Activated T-helper 2 cell treated with anti-CD3 and anti-CD28 coated beads, Interferon-gamma antibody, Interleukin-2, Interleukin-4, amounts not matched to agents 10 μg/mL and 5 μg/mL and 100 μg/mL, durations not matched to agents 14 hours and 24 hours and 36 hours (primary cell): ENCODE measurements at places on chromosomes 7 and 10.

- peaks cover 18% of the 10 kb centered on the region for H3K27me3 ChIP-seq
- H3K36me3 ChIP-seq, result no peaks in the 10 kb centered on the region
- H3K4me1 ChIP-seq, result peaks cover 13% of the 10 kb centered on the region
- DNase-seq, result no peak
- no peak overlapping the region for H3K27ac ChIP-seq
Observed at GRCh38 chr10:11104772-11105675, 87.4 kb downstream of the CELF2 start.

GRCh38 chr10:49410365-49411074 is 14.6 kb upstream of the DRGX start:
- peaks cover 13% of the 10 kb centered on the region for H3K27me3 ChIP-seq
- DNase-seq, result no peak
- H3K4me3 ChIP-seq, result no peak overlapping the region
- H3K4me1 ChIP-seq, result peaks cover 1% of the 10 kb centered on the region
- H3K36me3 ChIP-seq, result no peaks in the 10 kb centered on the region

DNA sequence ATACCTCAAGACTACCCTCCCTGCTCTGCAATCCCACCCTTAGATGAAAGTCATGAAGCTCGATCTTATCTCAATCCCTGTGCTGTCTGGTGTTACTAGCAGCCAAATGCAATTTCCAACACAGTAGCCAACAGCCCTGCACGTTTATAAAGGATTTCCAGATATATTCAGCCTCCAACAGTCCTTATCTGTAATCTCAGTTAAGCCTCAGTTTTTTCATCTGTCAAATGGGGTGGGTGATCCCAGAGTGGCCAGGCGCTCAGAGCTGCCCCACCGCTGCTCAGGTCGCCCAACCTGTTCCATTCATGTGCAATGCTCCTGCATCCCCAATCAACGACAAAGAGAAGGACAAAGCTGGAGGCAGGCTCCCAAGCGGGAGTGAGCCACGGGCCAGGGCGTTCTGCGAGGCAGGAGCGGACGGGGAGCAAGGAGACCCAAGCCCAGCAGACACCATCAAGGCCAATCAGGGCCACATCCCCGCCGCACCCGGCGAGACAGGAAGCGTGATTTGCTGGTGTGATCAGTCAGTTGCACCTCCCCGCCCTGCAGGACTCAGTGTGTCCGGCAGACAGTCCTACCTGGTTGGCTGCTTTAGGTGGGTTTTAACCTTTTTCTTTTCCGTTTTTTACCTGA is 19.7 kb downstream of the PDGFA start:
- H3K4me1 ChIP-seq, result no peaks in the 10 kb centered on the region
- H3K27me3 ChIP-seq, result no peaks in the 10 kb centered on the region
- no peak for DNase-seq
- H3K27ac ChIP-seq, result no peak overlapping the region

DNA sequence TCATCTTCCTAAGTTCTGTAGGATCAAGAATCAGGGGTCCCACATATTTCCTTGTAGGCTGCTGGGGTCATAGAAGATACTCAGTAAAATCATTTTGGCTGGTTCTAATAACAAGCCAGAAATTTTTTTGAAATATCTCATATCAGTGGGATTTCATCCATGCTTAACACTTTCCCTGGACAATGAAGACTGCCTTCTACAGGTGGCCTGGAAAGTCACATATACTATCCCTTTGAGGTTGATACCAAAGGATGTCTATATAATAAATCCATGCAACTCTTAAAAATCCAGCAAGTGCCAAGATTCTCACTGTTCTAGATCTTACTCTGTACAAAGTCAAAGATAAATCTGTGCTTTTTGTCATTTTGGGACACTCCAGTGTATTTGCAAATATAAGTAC is 225.8 kb upstream of the NEBL start:
- H3K36me3 ChIP-seq, result no peaks in the 10 kb centered on the region
- DNase-seq, result no peak
- no peaks in the 10 kb centered on the region for H3K27me3 ChIP-seq
- no peaks in the 10 kb centered on the region for H3K4me1 ChIP-seq

GRCh38 chr7:120421151-120421651 is 148.2 kb downstream of the KCND2 start:
- H3K4me3 ChIP-seq, result no peak overlapping the region
- no peak overlapping the region for H3K27ac ChIP-seq
- no peaks in the 10 kb centered on the region for H3K27me3 ChIP-seq
- no peaks in the 10 kb centered on the region for H3K36me3 ChIP-seq
- H3K4me1 ChIP-seq, result no peaks in the 10 kb centered on the region

DNA sequence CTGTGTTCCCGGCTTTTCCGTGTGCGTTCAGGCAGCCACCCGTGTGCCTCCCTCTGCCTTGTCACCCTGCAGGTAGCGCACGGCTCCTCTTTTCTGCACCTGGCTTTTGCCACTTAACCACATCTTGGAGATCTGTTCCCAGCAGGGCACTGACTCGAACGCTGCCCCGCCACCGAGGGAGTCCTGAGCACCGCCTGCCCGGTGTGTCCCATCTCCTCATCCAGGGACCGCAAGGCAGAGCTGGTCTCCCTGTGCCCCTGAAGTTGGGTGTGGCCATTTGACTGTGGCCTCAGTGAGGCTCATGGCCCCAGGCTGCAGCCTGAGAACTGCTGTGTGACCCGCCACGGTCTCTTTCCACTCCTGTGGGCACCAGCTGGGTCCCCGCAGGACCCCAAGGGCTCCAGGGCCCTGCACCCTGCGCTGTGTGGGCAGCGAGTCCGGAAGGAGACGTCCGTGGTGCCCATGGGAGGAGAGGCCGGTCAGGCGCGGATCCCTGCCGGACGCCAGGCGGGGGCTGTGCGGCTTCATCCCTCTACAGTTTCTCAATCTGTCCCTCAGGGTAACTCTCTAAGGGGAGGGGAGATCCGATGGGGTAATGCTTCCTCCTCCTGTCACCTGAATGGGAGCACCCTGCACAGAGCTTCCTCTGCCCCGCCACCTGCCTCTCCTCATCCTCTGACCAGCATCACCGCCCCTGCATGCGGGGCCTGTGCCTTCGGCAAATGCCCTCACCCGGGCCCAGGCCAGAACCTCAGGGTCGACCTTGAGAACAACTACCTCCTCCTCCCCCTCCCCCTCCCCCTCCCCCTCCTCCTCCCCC is 1.8 kb upstream of the INTS1 start:
- peak overlapping the region; percentile 17 for H3K27ac ChIP-seq
- H3K4me3 ChIP-seq, result peak overlapping the region; percentile 68
- peaks cover 20% of the 10 kb centered on the region for H3K36me3 ChIP-seq
- peaks cover 33% of the 10 kb centered on the region for H3K4me1 ChIP-seq
- no peaks in the 10 kb centered on the region for H3K27me3 ChIP-seq
- no peak for DNase-seq

DNA sequence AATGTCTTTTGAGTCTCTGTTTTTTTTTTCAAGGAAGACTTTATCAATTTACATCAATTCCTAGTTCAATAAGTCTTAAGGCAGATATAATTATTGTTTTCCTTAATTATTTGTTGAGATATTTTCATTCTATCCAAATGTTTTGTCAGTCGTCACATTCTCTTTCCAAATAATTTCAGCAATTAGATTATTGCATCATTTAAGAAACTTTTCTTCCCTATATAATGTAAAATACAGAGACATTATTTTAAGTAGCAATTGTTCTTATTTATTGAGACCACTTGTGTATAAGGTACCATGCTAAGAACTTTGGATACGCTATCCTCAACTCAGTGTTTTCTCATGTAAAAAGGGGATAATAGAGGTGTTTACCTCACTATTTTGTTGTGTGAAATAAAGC is 38.1 kb upstream of the GNAT3 start:
- H3K4me1 ChIP-seq, result no peaks in the 10 kb centered on the region
- DNase-seq, result no peak
- no peaks in the 10 kb centered on the region for H3K36me3 ChIP-seq
- no peaks in the 10 kb centered on the region for H3K27me3 ChIP-seq
- no peak overlapping the region for H3K27ac ChIP-seq

- DNase-seq, result no peak
- H3K36me3 ChIP-seq, result no peaks in the 10 kb centered on the region
- H3K4me1 ChIP-seq, result peaks cover 48% of the 10 kb centered on the region
- no peak overlapping the region for H3K4me3 ChIP-seq
- no peak overlapping the region for H3K27ac ChIP-seq
- peaks cover 2% of the 10 kb centered on the region for H3K27me3 ChIP-seq
Observed at GRCh38 chr7:50287129-50287528, 17.4 kb upstream of the IKZF1 start.

DNA sequence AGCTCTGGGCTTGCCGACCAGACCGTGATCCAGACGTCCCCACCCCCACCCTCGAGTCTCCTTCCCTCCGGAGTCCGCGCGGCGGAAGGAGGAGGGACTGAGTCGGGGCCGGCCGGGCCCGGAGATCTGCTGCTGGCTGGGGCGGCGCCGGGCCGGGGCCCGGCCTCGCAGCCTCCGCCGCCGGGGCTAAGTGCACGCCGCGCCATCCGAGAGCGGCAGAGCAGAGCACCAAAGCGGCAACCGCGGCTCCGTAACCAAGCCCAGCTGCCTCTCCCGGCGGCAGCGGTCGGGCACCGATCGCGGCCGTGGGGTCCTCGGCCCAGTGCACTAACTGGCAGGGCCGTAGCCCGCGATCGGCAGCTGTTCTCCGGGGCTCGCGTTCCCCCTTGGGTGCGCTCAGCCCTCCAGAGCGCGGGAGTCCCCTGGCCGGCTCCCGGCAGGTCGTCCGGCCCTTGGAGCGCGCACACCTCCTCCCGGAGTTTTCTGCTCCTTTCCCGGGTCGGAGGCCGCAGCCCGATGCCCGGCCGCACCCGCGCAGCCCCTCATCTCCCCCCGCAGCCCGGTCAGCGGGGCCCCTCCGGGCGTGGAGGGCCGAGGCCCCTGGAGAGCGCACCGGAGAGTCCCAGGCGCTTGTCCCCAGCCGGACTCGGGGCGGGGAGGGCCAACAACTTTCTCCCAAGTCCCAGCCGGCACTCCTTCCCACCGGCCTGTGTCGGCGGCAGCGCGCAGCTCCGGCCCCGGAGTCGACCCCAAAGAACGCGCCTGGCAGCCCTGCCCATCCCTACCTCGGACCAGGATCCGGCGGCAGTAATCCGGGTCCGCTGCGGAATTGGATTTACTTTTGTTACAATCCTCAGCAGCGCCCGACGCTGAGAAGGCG is 799 bp downstream of the VAX1 start:
- peaks cover 69% of the 10 kb centered on the region for H3K27me3 ChIP-seq
- no peak overlapping the region for H3K4me3 ChIP-seq
- H3K4me1 ChIP-seq, result peaks cover 2% of the 10 kb centered on the region

- no peaks in the 10 kb centered on the region for H3K27me3 ChIP-seq
- no peak for DNase-seq
- no peak overlapping the region for H3K4me3 ChIP-seq
- H3K27ac ChIP-seq, result no peak overlapping the region
- peaks cover 3% of the 10 kb centered on the region for H3K4me1 ChIP-seq
- H3K36me3 ChIP-seq, result no peaks in the 10 kb centered on the region
Observed at GRCh38 chr10:61248013-61248412, 205.2 kb downstream of the TMEM26 start.

DNA sequence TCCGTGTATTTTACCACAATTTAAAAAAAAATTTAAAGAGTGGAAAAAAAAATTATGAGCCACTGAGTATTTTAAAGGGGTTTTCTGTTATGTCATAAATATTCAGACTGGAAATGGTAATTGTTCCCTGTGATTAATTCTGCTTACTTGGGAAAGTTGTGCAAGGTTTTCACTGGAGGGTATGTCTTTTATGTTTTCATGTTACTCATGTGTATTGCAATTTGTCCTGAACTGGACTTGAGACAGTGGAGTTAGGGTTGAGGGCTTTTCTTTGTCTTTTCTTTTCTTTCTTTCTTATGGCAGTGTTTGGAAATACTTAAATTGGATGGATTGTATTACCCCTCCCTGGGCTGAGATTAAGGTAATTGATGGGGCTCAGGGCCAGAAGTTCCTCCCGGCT is 257.7 kb downstream of the BAMBI start:
- no peak for DNase-seq
- H3K36me3 ChIP-seq, result no peaks in the 10 kb centered on the region
- H3K4me1 ChIP-seq, result no peaks in the 10 kb centered on the region
- no peak overlapping the region for H3K27ac ChIP-seq
- no peak overlapping the region for H3K4me3 ChIP-seq
- no peaks in the 10 kb centered on the region for H3K27me3 ChIP-seq

- H3K4me3 ChIP-seq, result no peak overlapping the region
- no peak for DNase-seq
- no peaks in the 10 kb centered on the region for H3K27me3 ChIP-seq
Observed at GRCh38 chr10:126058507-126058906, 162.1 kb downstream of the FANK1 start.

DNA sequence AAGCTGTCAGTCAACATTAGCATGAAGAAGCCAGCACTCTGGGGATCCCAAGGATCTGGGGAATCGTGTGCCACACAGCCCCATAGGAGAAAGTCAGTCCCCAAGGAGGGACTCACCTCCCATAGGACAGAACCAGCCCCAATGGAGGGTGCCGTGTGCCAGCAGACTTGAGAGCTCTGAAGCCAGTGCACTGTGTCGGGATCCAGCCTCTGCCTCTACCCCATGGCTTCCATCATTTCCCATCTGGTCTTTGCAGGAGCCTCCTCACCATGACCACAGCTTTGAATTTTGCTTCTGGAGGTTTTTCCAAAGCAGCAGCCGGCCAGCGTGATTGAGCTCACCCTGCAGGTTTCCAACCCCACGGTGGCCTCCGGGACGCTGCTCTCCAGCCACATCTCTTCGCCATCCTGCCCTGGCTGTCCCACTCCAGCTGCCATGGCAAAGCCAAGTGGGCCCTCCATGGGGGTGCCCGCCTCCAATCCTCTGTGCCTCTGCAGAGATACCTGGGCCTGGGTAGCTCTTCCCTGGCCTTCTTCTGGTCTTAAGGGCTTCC is 171.8 kb upstream of the SHH start:
- H3K4me3 ChIP-seq, result no peak overlapping the region
- peaks cover 7% of the 10 kb centered on the region for H3K27me3 ChIP-seq
- no peaks in the 10 kb centered on the region for H3K36me3 ChIP-seq
- H3K4me1 ChIP-seq, result no peaks in the 10 kb centered on the region
- H3K27ac ChIP-seq, result no peak overlapping the region

- no peak overlapping the region for H3K4me3 ChIP-seq
- no peaks in the 10 kb centered on the region for H3K27me3 ChIP-seq
- H3K36me3 ChIP-seq, result no peaks in the 10 kb centered on the region
- H3K4me1 ChIP-seq, result no peaks in the 10 kb centered on the region
- H3K27ac ChIP-seq, result no peak overlapping the region
Observed at GRCh38 chr10:1532636-1533035, 204.7 kb downstream of the ADARB2 start.

DNA sequence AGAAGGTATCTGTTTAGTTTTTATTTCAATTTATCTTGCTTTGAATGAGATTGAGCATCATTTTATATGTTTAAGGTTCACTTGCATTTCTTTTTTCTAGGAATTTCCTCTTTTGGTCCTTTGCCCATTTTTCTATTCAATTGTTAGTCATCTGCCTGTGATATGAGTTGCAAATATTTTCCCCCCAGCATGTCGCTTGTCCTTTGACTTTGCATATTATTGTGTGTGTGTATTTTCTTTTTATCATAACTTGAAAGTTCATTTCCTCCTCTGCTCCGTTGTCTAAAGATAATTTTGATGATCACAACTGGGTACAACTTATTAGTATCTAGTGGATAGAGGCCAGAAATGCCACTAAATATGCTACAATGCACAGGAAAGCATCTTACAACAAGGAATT is 132.7 kb upstream of the MDFIC start:
- peak overlapping the region; percentile 85 for H3K27ac ChIP-seq
- H3K4me3 ChIP-seq, result no peak overlapping the region
- H3K4me1 ChIP-seq, result peaks cover 61% of the 10 kb centered on the region
- H3K36me3 ChIP-seq, result peaks cover 10% of the 10 kb centered on the region
- no peaks in the 10 kb centered on the region for H3K27me3 ChIP-seq
